ENCODE measurements at places on chromosomes 12 and 14.

DNA sequence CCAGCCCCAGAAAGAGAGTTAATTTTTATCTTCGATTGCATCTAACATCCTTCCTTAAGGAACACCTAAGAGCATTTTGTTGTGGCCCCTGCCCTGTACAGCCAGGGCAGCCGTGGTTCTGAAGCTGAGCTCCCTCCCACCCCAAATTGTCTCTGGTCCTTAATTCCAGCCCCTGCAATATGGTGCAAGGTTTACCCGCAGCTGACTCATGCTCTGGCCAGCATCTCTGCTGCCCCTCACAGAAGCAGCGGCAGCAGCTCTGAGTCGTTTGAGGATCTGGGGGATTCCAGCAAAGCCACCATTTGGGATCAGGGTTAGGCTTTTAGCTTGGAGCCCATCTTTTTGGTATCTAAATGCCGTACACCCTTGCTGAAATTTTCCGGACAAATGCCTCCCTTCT lies 3.3 kb downstream of the DLK1 start:
- no peak for DNase-seq

GRCh38 chr14:97281741-97282140 lies 484.6 kb downstream of the VRK1 start:
- DNase-seq = no peak

DNA sequence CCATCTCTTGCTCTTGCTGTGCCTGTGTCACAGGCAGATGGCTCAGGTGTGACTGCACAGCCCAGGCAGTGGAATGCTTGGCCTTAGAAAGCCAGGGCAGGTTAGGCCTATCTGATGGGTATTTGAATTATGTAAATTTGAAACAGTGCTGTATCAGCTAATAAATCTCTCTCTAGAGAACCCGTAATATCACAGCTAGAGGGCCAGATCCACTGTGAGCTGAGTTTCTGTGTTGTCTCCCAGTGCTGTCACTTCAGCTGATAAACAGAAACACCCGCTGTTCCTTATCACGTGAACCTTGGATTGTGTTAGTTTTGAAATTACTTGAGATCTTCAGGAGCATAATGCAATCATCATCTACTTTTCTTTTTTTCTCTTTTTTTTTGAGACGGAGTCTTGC lies 21.5 kb upstream of the ALDH2 start:
- DNase-seq = no peak

DNA sequence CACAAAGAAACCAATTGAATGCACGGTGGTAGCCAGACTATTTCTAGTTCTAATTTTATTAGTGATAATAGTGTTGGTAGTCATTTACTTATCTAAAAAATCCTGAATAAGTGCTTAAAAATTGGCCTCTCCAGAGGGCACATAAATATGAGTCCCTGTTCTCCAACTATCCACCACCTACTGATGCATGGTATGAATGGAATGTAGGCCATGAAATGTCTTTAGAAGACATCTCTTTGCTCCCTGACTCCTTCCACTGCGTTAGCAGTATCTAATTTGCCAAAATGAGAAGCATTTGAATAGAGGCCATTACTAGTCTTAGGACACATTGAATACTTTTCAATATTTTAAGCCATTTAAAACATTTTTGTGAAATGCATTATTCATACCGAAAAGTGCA lies 261.7 kb downstream of the LRFN5 start:
- no peak for DNase-seq

- no peak for DNase-seq
Observed at GRCh38 chr12:46692606-46693005, 133.2 kb downstream of the SLC38A4 start.

- DNase-seq = peak; percentile 53
Observed at GRCh38 chr14:101495827-101496775, 65.2 kb upstream of the DIO3 start.

GRCh38 chr14:20195911-20196310 lies 5.2 kb downstream of the OR11G2 start:
- no peak for DNase-seq

DNA sequence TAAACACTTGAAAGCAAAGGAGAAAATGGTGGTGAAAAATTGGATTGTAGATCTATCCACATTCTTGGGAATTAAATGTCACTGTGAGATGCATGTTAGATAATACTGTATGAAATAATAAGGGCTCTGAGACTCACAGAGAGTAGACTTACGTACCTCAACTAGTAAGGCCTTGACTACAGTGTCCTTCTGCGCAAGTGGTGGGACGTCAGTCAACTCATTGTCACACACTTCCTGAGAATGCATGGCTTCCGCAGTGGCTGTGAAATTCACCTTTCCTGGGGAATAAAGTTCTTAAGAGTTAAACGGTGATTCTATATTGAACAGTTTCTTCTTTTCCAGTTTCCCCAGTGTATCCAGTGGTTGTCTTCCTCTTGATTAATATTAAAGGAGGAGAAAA lies 32.6 kb upstream of the PZP start:
- no peak for DNase-seq

- DNase-seq = no peak
Observed at GRCh38 chr14:50741567-50741966, 73.5 kb upstream of the SAV1 start.

DNA sequence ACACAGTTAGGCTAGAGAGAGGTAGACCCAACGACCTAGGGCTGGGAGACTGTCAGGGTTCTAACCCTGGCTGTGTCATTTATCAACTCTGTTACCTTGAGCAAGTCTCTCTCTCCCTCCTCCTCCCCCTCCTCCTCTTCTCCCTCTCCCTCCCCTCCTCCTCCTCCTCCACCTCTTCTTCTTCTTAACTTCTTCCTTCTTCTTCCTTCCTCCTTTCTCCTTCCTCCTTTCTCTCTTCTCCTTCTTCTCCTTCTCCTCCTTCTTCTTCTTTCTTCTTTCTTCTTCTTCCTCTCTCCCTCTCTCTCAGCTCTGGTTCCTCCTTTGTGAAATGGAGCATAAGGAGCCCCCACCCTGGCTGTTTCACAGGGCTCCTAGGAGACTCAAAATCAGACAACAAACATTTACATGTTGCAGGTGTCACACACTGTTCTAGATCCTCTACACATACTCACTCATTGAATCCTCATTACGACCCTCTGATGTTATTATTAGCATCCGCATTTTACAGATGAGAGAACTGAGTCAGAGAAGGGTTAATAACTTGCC lies 2.2 kb upstream of the KCNH3 start:
- no peak for DNase-seq

GRCh38 chr14:54278087-54278486 lies 118.7 kb upstream of the CDKN3 start:
- no peak for DNase-seq

All from eye (tissue), 1 donor.